ENCODE measurements at places on chromosomes 4 and X. TPM values are rescaled to one million over a fixed set of nuclear protein-coding genes. Genes with fewer than 3 reads are reported as not detected.

SLC34A2 gene
- total RNA-seq: not detected

DNA sequence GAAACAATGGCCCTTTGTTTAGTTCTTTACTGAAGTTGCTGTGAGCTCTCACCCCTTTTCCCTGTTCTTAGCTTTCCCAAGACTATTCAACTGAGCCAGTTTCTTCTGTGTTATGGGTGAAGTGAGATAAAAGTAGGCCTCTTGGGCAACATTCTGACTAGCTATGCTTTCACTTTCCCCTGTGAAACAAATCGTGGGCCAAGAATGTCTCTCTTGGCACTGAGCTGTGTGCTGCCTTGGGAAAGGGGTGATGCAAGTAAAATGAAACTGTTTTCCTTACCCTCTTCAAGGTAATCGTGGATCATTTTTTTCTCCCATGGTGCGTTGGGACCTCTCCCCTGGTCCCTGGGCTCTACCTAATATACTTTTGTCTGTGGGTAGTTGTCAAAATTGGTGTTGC is 653.9 kb upstream of the MAGEB2 start:
- no peak for DNase-seq

PF4V1 gene
- not detected for total RNA-seq

GRCh38 chrX:9805956-9806355 is 19.7 kb downstream of the SHROOM2 start:
- DNase-seq: no peak

CTAG1B gene
- total RNA-seq: not detected

GLRA2 gene
- total RNA-seq: not detected

DNA sequence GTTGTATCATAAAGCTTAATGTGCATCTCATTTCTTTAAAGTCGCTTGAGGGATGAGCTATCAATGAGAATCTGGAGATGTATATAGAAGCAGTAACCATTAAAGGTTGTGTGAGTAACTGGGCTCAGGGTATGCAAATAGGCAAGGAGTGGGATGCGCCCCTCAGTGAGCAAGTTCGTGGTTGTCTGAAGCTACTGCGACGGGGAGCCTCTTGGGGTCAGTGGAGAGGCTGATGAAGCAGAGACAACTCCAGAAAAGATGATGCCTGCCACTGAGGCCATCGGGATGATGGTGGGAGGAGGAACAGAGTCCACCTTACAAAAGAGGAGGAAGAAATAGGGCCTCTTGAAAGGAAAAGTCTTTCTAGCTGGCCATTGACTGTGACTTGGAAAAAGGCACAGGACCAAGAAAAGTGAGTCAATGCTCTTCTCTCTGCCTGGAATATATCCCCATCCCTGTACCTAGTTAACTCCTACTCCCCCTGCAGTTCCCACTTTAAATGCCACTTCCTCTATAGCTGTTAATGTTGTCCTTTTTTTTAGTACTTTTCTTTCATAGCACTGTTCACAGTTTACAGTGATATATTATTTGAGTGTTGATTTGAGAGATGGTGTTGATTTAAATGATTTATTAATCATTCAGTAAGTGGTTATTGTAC is 51.4 kb upstream of the LSM6 start:
- DNase-seq: no peak

DNA sequence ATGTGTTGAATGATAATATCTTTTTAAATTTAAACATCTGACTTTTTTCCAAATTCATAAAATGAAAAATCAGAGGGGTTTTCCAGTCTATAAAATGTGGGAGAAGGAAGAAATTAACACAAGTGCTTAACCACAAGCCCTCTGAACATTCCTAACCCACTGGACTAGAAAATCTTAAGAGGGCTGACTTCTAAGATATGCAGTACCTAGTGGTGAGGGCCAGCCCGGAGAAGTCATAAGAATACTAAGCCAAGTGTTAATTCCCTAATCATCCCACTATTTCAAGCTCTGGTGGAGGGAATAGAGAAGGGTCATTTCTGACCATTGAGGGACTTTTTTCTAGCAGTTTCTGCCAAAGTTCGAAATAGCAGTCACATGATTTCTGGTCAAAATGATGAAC is 86.9 kb upstream of the NEIL3 start:
- DNase-seq: no peak

GRCh38 chr4:83013420-83013867 is 2.8 kb upstream of the LIN54 start:
- DNase-seq: no peak

CENPE gene
- not detected for total RNA-seq

- DNase-seq: no peak
Measured at GRCh38 chr4:11894977-11895376, 466.3 kb upstream of the HS3ST1 start.
